Mucosa of gallbladder (tissue), 1 donor: ENCODE measurements at places on chromosomes 16 and 17.

- no peak for DNase-seq
Measured at GRCh38 chr16:23788685-23789084, 33.9 kb downstream of the CHP2 start.

GRCh38 chr16:53334581-53334980 lies 99.7 kb upstream of the RBL2 start:
- DNase-seq: no peak

DNA sequence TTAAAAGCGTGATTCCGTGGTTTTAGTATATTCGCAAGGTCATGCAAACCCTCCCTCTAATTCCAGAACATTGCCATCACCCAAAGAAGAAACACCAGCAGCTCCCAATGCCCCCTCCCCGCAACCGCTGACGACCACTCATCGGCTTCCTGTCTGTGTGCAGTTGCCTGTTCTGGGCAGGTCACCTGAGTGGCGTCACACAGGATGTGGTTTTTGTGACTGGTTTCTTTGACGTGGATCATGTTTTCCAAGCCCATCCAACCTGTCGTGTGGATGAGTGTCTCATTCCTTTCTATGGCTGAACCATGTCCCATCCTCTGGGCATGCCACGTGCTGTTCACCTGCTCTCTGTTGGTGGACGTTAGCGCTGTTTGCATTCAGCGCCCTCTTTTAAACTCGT lies 8.2 kb upstream of the ATP2C2 start:
- DNase-seq: no peak

DNA sequence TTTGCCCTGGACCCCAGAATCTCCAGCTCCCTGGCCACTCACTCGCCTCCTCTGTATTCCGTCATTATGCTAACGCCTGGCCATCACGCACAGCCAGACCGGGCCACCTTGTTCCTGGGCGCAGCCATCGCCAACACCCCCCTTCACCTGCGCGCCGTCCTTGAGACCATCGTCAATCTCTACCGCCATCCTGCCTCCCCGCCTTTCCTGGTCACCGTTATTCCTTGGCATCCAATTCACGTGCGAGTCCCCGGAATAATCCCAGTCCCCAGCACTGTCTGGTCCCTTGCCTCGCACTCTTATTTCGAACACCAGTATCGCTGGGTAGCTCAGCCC lies 541 bp downstream of the VKORC1 start:
- DNase-seq: no peak

DNA sequence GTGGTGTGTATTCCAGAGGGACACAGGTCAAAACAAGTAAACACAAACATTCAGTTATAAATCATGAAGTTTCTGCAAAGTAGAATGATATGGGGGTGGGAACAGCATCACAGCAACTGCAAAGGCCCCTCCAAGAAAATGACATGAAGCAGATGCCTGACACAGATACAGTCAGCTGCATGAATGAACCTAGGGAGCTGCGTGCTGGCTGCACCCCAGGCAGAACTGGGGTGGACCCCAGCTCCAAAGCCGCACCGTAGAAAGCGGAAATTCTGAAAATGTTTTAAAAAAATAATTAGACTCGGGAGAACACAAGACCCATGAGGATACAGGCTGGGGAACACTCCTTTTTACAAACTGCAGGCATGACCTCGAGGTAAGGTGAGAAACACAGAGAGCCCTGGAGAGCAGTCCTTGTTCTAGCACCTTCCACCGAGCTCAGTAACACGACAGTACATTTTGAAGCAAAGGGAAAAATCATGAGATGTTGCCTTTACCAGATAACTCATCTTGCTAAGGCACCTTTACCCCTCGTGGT lies 323.8 kb downstream of the SOX9 start:
- no peak for DNase-seq

GRCh38 chr17:78748730-78749317 lies 33.2 kb downstream of the CYTH1 start:
- DNase-seq: peak; percentile 70

DNA sequence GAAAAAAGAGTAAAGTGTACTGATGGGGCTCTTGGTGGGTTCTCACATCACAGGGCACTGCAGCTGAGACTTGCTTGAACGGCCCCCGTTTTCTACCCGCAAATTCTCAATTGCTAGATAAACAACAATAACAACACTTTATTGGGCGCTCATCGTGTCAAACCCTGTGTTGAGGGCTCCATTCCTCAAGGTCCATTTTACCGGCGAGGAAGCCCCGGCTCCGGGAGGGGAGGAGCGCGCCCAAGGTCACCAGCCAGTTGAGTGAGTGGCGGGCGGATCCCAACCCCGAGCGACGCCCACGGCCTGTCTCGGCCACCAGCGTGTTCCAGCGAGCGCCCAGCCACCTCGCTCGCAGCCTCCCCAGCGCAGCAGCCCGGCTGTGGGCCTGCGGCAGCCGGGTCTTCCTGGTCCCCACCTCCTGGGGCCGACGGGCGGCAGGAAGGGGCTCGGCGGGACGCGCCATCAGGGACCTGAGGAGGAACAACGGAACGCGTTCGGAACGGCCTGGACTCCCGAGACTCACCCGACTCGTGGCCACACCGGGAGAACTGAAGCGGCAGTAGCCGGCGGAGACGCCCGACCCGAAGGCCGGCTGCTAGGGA lies 373 bp downstream of the CMC2 start:
- peak; percentile 59 for DNase-seq

DNA sequence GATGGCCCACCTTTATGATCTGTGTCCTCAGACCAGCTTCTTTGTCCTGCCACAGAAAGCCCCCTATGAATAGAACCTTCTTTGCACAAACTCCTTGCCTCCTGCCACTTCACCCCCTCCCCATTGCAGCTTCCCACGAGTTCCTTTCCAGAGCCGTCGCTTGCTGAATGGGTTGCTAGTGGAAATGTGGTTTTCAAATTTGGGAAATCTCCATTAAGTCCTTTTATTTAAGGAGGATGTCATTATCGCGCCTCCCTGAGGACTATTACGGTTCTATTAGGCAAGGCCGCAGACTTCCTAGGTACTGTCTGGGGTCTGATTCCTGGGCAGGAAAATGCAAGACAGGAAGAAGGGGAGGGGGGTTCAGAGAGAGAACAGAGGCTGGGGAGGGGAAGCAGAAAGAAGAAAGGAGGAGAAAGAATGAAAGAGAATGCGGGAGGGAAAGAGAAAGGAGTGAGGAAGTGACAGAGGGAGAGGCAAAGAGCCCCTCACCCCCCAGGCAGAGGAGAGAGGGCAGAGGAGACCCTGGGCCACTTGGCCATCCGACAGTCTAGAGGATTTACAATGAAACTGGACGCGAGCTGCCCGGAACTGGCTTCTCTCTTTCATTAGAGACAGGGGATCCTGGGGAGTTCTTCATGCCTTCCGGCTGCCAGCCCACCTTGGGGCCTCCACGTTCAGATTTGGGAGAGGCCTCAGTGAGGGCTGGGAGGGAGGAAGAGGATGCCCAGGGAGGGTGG lies 31.7 kb upstream of the ETV4 start:
- DNase-seq: no peak

- DNase-seq: no peak
Measured at GRCh38 chr16:19354371-19354770, 63.3 kb upstream of the TMC5 start.

DNA sequence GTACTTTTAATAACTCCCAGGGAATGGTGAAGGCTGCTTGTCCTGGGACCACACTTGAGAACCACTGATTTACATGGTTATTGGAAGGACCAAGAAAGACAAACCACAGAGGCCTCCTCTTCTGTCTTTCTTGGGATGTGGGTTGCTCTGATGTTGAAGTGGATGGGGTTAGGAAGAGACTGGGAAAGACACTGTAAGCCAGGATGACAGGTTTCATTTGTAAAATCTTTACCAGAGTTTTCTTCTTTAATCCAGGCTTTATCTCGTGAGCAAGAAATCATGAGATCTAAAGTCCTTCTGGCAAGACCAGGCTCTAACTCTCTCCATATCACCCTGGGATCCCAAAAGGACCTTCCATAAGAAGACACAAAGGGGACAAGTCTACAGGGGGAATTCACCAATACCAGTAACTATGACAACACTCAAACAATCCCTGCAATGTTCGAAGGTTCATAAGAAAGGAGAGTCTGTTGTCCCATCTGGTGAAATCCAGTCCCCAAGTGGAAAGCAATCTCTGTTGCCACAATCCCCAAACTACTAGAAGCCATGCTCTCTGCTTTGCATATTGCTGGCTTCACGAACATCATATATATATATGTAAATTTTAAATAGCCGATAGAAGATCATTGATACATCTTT lies 44.8 kb upstream of the CDRT4 start:
- DNase-seq: no peak

- no peak for DNase-seq
Measured at GRCh38 chr17:73279704-73280103, 18.0 kb upstream of the CPSF4L start.

DNA sequence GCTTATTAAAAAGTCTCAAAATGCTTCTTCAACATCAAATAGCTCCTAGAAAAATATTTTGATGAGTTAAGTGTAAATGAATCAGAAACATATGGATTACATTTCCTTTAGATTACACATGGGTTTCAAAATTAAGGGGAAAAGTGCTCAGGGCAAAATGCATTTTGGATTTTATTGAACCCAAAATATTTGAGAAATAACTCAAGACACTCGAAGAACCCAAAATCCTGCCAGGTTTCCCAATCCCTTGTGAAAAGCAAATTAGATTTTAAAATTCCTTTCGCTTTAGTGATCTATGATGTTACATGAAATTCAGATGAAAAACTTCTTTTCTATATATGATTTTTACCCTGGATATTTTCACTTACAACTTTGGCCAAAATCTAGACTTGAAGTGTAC lies 847.4 kb upstream of the SOX9 start:
- no peak for DNase-seq

GRCh38 chr16:79835194-79835593 lies 234.7 kb upstream of the MAF start:
- no peak for DNase-seq

- peak; percentile 72 for DNase-seq
Measured at GRCh38 chr17:59845595-59846393, 46.9 kb downstream of the TUBD1 start.

DNA sequence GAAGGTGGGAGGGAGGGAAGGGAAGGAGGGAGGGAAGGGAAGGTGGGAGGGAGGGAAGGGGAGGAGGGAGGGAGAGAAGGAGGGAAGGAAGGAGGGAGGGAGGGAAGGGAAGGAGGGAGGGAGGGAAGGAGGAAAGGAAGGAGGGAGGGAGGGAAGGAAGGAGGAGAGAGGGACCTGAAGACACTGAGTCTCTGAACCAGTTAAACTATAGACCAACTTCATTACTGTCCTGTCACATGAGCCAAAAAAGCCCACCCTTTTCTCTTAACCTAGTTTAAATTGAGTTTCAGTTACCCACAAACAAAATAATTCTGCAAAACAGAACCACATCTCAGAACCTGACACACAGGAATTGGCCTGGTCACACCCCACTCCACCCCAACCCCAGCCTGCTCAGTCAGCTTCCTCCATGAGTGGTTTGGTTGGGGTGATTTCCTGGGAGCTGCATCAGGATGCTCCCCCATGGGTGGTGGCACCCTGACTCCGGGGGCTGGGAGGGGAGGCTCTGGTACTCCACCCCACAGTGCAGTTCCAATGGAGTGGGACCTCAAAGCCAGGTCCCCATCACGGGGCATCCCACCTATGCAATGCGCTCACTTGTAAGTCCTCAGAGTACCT lies 4.7 kb upstream of the PRR29 start:
- DNase-seq: no peak
